ENCODE measurements at places on chromosomes 13 and 19. TPM values are rescaled to one million over a fixed set of nuclear protein-coding genes. Genes with fewer than 3 reads are reported as not detected.

The PRKCG gene
- not detected for total RNA-seq

The PSG6 gene
- total RNA-seq, result not detected

The GNA15 gene
- 1.8 TPM for total RNA-seq

The RNF225 gene
- not detected for total RNA-seq

The NLRP5 gene
- total RNA-seq, result not detected

The NPHS1 gene
- not detected for total RNA-seq

The SERPINE3 gene
- not detected for total RNA-seq

The DENND1C gene
- 1.9 TPM for total RNA-seq

The CACNG7 gene
- not detected for total RNA-seq

The GIPC3 gene
- 2.1 TPM for total RNA-seq

The HCST gene
- total RNA-seq, result 2.6 TPM

The SLITRK6 gene
- total RNA-seq, result 4.5 TPM

The TGFBR3L gene
- 12.9 TPM for total RNA-seq

The SGCG gene
- 61.8 TPM for total RNA-seq

The HSPB6 gene
- total RNA-seq, result 146 TPM

The CEACAM20 gene
- total RNA-seq, result not detected

The N4BP2L1 gene
- 6.5 TPM for total RNA-seq

The LIN37 gene
- total RNA-seq, result 10.8 TPM

The BEST2 gene
- total RNA-seq, result not detected

The CBLC gene
- not detected for total RNA-seq

The SF3A2 gene
- 32.7 TPM for total RNA-seq

The CYP2A7 gene
- total RNA-seq, result not detected

The C5AR1 gene
- 7.6 TPM for total RNA-seq

The MIA gene
- total RNA-seq, result 1.6 TPM

The GPR42 gene
- total RNA-seq, result not detected

The CELF5 gene
- not detected for total RNA-seq

The SPACA4 gene
- not detected for total RNA-seq

The YIPF2 gene
- 24.5 TPM for total RNA-seq

The SSC5D gene
- 6.8 TPM for total RNA-seq

The KLK12 gene
- total RNA-seq, result not detected

Measured in right cardiac atrium (tissue), 5 donors.